Stimulated activated CD8-positive, alpha-beta memory T cell treated with anti-CD3 and anti-CD28 coated beads, Interleukin-15, amount 100 ng/mL, for 24 hours (primary cell): ENCODE measurements at places on chromosomes 5 and 9.

- DNase-seq, result no peak
Observed at GRCh38 chr5:23639326-23639725, 131.9 kb downstream of the PRDM9 start.

DNA sequence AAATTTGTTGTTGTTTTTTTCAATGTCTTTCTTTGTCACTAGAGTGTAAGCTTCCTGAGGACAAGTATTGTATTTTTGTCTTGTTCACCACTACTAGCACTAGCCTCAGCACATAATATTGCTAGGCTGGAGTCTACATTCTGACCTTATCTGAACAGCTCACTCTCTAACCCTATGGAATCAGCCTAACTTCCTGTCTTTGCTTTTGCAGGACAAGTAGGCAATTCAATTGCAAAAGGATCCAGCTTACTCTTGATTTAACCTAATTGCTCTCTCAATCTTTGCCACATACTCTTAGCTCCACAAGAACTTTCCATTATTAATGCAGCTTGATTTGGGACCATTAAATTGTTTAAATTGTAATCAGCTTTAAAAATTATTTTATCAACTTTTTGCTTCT is 308.5 kb downstream of the MAN2A1 start:
- DNase-seq, result no peak

DNA sequence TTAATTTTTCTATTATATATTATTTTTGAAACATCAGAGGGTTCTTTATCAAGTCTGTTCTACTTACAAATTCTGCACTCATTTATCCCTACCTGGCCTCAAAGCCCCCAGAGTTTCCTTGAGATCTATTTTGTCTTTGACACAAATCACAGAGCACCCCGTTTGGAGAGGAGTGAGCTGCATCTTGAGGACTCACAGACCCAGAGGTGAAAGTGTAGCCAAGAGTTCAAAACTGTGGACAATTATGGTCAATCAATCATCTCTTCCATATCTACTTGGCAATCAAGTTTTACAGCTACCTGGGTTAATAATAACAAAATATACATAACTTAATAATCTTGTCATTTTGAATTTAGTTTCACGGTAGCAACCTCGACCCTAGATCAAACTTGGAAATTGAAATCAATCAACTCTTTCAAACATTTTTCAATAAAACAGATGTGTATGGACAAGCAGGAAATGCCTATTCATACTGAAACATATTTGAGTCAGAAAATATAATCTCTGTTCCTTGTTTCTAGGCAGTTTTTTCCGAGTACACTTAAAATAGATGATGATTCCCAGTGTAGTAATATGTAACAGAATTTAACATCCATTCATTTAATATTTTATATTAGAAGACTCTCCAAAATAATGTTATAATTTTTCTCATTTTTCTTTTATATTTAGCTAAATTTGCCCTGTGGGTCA is 13.7 kb upstream of the SYK start:
- no peak for DNase-seq

GRCh38 chr9:131598121-131598520 is 52.8 kb downstream of the PRRT1B start:
- no peak for DNase-seq

DNA sequence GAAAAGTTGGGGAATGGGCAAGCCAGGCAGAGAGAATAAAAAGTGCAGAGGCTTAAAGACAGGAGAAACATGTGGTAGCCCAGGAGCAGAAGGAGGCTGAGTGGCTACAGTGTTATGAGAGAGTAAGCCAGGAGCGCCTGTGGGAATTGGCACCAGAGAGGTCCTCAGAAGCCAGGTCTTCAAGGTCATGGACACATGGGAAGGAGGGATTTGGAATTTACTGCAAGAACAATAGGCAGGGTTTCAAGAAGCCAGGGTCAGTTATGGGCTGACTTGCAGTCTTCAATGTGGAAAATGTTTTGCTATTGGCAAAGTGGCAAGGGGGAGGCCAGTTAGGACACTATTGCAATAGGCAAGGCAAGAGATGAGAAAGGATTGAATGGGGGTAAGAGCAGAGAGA is 29.3 kb downstream of the ERAP1 start:
- no peak for DNase-seq

DNA sequence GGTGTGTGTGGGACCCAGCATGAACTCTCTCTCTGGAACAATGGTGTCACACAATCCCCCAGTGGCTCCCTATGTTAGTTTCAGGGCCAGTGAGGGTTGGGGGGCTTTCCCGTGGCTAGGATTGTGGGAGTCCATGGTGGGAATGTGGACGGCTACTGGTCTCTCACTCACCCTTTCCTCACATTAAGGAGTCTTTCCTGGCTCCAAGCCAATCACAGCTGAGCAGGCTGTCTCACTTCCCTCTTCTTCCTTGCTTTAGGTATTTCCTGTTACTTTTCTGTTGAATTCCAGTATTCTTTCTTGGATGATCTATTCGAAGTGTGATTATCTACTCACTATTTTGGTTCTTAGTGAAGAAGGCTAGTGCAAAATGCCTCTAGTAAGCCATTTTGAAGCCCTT is 324.4 kb upstream of the MPDZ start:
- DNase-seq, result no peak

DNA sequence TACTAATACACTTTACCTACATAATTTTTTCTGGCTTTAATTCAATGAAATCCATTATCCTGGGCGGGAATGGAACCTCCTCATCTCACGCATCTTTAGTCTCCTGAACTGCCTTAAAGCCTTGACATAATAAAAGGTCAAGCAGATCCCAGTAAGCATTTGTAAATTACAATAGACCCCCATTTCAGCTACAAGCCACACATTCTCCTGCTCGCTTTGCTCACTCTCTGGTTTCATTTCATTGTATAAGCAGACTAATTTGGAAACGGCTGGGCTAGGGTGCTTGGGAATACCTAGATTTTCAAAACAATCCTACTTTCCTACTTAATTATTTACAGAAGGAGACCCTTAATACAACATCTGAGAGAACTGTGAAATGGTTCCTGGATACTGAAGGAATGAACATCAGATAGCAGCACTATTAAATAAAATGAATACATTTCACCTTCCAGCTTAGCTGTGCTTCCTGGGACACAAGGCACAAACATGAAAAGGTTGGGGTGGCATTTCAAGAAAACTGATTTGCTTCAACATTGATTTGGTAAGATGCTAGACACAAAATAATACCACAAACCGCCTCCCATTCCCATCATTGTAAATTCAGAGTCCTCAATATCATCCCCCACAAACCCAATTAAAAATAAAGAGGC is 1.5 kb downstream of the JAKMIP2 start:
- no peak for DNase-seq

GRCh38 chr9:23659346-23660006 is 166.6 kb downstream of the ELAVL2 start:
- DNase-seq, result no peak

DNA sequence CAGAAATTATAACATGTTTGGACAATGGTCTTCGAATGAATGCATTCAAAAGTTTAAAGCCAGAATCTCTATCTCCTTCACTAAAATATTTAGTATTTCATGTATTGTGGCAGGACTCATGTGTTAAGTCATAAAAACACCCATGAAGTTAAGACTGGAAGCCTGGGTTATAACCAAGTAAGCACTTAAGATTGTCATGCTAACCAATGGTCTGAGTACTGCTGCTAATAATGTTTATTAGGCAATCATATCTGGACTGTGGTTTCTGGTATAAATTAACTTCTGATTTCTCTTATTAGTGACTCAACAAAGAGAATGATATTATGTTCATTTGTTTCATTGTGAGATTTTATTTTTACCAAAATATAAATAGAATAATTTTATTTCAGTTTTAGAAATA is 297.9 kb upstream of the EDIL3 start:
- no peak for DNase-seq

- DNase-seq, result no peak
Observed at GRCh38 chr5:6783787-6784186, 70.6 kb downstream of the TENT4A start.

DNA sequence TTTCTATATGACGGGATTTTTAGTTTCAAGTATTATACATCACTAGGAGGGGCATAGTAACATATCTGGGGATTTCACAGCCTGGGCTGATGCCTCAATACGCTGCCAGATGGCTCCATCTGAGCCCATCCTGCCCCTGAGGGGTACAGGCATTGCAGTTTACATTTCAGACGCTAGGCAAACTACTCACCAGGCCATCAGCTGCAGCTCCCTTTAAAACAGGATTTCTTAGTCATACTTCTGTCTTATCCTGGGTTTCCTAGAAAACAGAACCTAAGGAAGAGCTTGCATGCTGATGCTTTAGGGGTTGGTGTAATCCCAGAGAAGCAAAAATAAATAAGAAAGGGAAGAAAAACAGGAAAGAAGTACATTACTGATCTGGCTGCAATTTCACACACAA is 372.8 kb upstream of the PIK3R1 start:
- no peak for DNase-seq

DNA sequence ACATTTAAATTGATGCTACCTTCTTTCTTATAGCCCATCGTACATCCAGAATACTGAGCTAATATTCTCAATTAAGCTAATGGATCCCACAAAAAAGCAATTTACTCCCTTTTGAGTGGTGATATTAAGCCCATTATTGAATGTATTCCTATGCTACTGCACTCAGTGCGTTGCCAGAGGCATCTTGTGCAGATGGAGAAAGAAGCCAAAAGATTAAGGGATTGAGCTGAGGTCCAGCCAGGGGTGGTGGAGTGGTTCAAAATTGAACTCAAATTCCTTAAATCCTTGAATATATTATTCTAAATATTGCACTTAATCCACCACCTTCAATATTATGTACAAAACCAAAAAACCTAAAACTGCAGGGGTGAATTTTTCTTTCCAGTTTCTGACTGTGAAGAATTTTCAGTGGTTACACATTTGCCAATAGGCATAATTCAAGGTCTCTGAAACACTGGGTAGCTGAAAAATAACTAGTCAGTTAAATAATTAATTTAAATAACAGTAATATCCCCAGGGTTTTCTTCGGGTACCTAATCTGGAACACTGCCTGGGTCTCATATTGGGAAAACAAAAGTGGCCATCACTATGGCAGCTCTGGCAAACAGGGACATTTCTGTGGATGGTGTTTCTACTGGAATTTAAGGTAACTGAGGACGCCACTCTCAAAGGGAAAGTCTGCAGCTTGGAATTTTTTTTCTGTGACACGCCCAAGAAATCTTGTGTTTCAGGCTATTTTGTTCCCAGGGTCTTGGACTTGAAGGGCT is 6.2 kb upstream of the LIFR start:
- no peak for DNase-seq

- no peak for DNase-seq
Observed at GRCh38 chr9:102405218-102405867, 589.8 kb upstream of the CYLC2 start.

DNA sequence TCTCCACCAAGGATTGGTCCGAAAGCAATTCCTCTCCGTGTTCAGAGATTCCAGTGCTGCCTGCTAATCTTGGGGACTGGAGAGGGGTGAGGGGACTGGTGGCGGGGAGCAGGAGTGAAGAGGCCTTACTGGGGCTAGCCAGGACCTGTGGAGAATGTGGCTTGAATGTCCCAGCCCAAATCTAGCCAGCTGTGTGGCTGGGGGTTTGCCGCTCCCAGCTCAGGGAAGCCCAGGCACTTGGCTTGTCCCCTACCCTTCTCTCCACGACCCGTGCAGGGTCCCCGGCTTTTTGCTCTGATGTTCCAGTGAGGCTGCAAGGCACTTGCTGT is 2.4 kb downstream of the N4BP3 start:
- no peak for DNase-seq

DNA sequence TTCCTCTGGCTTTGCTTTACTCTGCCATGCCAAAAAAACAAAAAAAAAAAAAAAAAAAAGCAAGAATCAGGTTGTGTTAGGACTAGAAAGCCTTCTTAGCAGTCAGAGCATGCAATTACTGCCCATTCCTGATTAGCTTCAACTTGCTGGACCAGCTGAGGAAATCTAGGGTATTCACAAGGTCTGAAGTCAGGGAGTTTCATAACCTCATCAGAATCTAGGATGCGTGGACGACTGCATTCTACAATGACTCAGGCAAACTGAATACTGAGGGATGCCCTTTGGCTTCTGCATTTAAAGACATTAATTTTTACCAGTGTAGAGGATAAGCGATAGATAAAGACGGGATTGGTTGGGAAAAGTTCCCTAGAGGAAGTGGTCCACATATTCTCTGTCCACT is 39.2 kb upstream of the SHOC1 start:
- DNase-seq, result no peak

DNA sequence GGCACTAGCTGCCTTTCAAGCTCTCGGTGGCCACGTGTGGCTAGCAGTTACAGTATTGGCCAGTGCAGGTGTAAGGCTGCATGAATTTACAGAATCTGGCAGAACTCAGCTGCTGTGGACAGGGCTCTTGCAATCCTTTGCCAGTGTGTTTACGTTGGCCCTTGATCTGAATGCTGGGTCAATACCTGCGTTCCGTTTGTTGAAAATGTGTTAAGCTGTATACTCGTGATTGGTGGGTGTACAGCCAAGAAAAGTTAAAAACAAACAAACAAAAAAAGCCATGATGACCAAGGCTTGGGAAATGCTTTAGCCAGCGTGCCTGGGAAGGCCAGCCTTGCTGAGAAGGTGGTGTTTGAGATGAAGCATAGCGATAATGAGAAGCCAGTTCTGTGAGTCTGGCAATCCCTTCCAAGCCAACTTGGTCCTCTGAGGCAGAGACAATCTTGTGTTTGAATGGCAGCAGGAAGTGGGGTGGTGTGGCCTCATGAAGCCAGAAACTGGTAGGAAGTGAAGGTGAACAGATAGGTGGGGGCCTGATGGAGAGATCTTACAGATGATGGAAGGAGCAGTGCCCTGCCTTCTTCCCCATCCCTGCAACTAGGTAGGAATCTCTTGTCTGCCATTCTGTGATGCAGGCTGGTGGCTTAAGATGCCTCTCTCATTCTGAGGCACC is 820 bp upstream of the CFAP90 start:
- no peak for DNase-seq

- DNase-seq, result no peak
Observed at GRCh38 chr5:143233031-143233430, 170.5 kb downstream of the NR3C1 start.

DNA sequence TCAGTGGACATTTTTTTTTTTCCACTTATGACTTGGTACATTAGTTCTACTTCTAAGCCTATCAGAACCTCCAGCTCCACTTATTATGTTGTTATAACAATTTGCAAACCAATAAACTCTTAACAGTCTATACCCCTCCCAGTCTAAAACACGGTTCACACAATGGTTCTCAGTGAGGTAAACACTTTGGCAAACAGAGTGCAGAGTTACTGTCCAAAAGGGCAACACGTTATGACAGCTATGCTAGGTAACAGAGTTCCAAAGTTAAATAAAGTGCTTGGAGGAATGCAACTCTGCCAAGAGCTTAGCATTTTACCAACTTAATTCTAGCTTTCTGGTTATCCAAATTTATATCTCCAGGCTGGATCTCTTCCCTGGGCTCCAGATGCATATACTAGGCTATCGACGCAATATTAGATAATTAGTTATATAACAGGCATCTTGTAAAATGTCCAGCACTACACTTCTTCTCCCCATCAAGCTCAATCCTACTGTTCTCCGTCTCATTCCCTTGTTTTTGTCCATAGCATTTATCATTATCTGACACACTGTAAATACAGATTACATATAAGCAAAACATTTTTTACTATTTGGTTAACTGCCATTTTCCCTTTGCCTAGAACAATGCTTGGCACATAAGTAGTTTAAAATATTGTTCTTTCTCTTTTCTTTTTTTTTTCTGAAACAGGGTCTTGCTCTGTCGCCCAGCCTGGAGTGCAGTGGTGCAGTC is 14.3 kb downstream of the FNBP1 start:
- DNase-seq, result no peak
